Natural killer cell treated with Interleukin-12 subunit alpha and Interleukin-12 subunit beta and Interleukin-15 and Interleukin-18, amount 100 ng/mL, for 72 hours (primary cell): ENCODE measurements at places on chromosomes 11 and 22. TPM values are rescaled to one million over a fixed set of nuclear protein-coding genes. Genes with fewer than 3 reads are reported as not detected.

GRCh38 chr11:76765863-76766350, 17.2 kb upstream of the TSKU start:
- H3K4me1 ChIP-seq: peaks cover 14% of the 10 kb centered on the region
- H3K4me3 ChIP-seq: no peak overlapping the region
- peak; percentile 31 for DNase-seq
- H3K36me3 ChIP-seq: no peaks in the 10 kb centered on the region
- H3K27me3 ChIP-seq: peaks cover 11% of the 10 kb centered on the region
- H3K27ac ChIP-seq: no peak overlapping the region

RASD2 gene
- not detected for total RNA-seq

DNA sequence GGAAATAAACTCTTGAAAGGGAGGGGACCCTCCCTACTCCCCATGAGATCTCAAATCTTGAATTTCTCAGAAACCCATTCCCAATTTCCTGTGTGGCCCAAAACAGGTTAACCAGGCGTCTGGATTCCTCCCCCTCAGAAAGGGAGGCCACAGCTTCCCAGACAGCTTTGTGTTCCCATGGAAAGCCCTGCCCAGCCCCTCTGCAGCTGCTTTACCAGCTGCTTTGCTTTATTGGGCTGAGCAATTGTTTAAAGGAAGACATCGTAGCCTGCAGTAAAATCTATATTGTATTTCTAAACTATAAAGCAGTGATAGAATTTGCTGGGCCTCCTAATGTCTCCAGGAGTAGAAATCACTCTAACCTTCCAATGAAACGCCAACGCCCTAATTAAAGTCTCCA, 97.4 kb downstream of the CHST1 start:
- no peaks in the 10 kb centered on the region for H3K4me1 ChIP-seq
- no peak overlapping the region for H3K27ac ChIP-seq
- no peaks in the 10 kb centered on the region for H3K36me3 ChIP-seq
- H3K27me3 ChIP-seq: peaks cover 7% of the 10 kb centered on the region
- no peak overlapping the region for H3K4me3 ChIP-seq
- DNase-seq: no peak

DNA sequence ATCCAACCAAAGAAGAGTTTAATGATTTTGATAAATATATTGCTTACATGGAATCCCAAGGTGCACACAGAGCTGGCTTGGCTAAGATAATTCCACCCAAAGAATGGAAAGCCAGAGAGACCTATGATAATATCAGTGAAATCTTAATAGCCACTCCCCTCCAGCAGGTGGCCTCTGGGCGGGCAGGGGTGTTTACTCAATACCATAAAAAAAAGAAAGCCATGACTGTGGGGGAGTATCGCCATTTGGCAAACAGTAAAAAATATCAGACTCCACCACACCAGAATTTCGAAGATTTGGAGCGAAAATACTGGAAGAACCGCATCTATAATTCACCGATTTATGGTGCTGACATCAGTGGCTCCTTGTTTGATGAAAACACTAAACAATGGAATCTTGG, 23.9 kb downstream of the KDM4D start:
- H3K4me3 ChIP-seq: no peak overlapping the region
- no peaks in the 10 kb centered on the region for H3K4me1 ChIP-seq
- peaks cover 4% of the 10 kb centered on the region for H3K27me3 ChIP-seq
- DNase-seq: no peak
- H3K27ac ChIP-seq: no peak overlapping the region

- H3K27ac ChIP-seq: peak overlapping the region; percentile 93
- peak overlapping the region; percentile 91 for H3K4me3 ChIP-seq
- peak; percentile 68 for DNase-seq
- H3K27me3 ChIP-seq: no peaks in the 10 kb centered on the region
Observed at GRCh38 chr11:71452199-71453036, 585 bp upstream of the NADSYN1 start.

GRCh38 chr11:60887556-60887955, 18.8 kb downstream of the PRPF19 start:
- peaks cover 22% of the 10 kb centered on the region for H3K36me3 ChIP-seq
- H3K4me3 ChIP-seq: no peak overlapping the region
- DNase-seq: no peak
- H3K27me3 ChIP-seq: no peaks in the 10 kb centered on the region
- no peak overlapping the region for H3K27ac ChIP-seq
- H3K4me1 ChIP-seq: peaks cover 10% of the 10 kb centered on the region

DNA sequence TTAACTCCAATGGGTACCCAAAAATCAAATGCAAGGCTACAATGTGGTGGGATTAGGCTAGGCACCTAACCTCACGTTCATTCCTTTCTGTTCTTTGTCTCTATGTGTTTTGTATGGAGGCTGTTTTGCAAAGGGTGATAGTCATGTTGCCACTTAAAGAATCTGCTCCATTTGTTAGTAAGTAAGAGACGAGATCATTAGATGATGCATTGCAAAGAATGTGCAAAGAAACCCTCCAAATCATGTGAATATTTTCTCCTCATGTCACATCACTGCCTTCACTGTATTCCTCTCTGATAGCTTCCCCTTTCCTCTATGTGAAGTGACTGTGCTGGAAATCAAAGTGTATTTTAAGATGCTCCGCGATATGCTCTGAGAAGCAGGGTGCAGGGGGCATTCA, 11.9 kb downstream of the SYT13 start:
- no peak for DNase-seq
- no peaks in the 10 kb centered on the region for H3K36me3 ChIP-seq
- H3K27ac ChIP-seq: no peak overlapping the region
- H3K4me1 ChIP-seq: no peaks in the 10 kb centered on the region
- peaks cover 47% of the 10 kb centered on the region for H3K27me3 ChIP-seq
- no peak overlapping the region for H3K4me3 ChIP-seq

SYT7 gene
- not detected for total RNA-seq

- H3K4me1 ChIP-seq: no peaks in the 10 kb centered on the region
- DNase-seq: no peak
- H3K27ac ChIP-seq: no peak overlapping the region
- no peaks in the 10 kb centered on the region for H3K36me3 ChIP-seq
- no peak overlapping the region for H3K4me3 ChIP-seq
Observed at GRCh38 chr22:42509548-42509947, 10.0 kb downstream of the RRP7A start.

DNA sequence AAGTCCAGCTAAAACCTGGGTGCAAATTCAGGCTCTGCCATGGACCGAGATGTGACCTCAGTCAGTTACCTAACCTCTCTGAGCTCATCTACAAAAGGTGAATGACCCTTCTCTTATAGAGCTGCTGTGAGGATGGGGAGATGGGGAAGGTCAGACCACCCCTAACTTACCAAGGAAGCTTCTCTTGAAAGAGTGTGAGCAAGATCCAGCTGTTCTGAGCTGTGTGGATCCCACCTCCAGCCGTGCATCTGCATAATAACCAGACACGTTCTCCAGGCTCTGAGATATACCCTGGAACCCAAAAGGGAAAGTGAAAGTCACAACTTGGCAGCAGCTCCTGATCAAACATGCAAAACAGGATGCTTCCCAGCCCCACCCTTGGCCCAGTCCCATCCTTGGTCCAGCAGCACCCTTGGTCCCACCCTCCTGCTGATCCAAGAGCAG, at the start of gene APOL3:
Gene APOL3, minus strand, starts transcription at position 257 of the 444 bp plus-strand sequence. CDS start 11,700 bp downstream, outside the sequence.
- DNase-seq: peak; percentile 71
- H3K27me3 ChIP-seq: no peaks in the 10 kb centered on the region
- H3K4me3 ChIP-seq: peak within 1 kb of the TSS; percentile 93
- peaks cover 89% of the 10 kb centered on the region for H3K4me1 ChIP-seq
- peaks cover 6% of the 10 kb centered on the region for H3K36me3 ChIP-seq

DNA sequence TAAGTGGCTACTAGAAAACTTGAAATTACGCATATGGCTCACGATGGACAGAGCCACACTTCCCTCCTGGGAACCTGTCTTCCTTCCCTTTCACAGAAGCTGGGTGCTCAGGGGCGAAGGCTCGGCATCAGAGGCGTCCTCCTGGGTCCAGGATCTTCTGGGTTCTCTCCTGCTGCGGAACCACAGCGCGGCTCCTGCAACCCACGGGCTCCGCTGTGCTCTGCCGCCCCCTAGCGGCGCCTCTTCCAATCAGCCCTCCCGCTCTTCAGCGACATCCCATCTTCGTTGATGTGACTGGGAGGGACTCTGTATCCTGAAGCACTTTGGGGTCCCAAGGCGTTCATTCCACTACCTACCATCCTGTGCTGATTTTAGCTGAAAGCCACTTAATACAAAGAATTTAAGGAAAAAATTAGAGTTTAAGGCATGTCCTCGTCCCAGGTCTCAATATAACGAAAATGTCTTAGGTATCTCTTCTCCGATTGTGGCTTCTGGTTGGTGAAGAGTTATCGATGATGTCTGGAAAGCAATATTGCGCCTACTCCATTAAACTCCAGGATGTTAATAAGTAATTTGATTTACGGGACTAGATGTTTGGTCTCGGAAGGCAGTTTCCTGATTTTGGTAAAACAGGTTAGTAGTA, 14.8 kb upstream of the RPS3 start:
- H3K27me3 ChIP-seq: no peaks in the 10 kb centered on the region
- H3K4me3 ChIP-seq: peak overlapping the region; percentile 70
- H3K27ac ChIP-seq: peak overlapping the region; percentile 92
- peak; percentile 81 for DNase-seq
- peaks cover 18% of the 10 kb centered on the region for H3K4me1 ChIP-seq

GVQW3 gene
- total RNA-seq: 3.0 TPM

LARGE2 gene
- total RNA-seq: 2.0 TPM

- no peaks in the 10 kb centered on the region for H3K4me1 ChIP-seq
- DNase-seq: no peak
- H3K4me3 ChIP-seq: no peak overlapping the region
- H3K27ac ChIP-seq: no peak overlapping the region
- H3K36me3 ChIP-seq: no peaks in the 10 kb centered on the region
- H3K27me3 ChIP-seq: no peaks in the 10 kb centered on the region
Observed at GRCh38 chr11:89052220-89052619, 13.6 kb downstream of the GRM5 start.

ARFIP2 gene
- total RNA-seq: 50.8 TPM

- no peak for DNase-seq
- no peak overlapping the region for H3K27ac ChIP-seq
- no peaks in the 10 kb centered on the region for H3K4me1 ChIP-seq
- no peaks in the 10 kb centered on the region for H3K36me3 ChIP-seq
- H3K27me3 ChIP-seq: peaks cover 15% of the 10 kb centered on the region
Observed at GRCh38 chr11:68371171-68372041, 59.0 kb downstream of the LRP5 start.

SMC1B gene
- total RNA-seq: 0.07 TPM

DNA sequence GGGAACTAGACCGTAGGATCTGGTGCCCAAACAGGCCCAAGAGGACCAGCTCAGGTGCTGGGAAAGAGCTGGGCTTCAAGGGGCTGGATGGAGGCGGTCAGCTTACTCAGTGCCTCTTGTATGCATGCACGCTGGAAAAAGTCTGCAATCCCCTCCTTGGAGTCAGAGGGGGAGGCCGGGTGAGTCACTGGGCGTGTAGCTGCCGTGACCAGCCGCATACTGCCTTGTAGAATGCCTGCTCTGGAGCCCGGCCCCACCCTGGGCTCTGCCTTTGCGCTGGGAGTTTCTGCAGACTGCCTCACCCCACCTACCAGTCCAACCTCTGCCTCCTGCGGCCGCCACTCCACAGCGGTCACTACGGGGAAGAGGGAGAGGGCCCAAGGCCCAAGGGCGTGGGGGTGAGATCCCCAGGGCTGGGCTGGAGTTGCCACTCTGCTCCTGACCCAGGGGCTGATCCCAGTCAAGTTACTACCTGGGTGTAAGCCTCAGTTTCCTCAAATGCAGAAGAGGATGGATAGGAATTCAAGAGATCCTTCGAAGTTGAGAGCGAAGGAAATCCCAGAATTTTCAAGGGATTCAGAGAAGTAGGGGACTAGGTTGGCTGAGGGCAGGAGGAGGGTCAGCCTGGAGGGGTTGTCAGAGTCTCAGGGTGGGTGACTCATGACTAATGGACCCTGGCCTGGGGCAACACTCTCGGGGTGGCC, 4.2 kb downstream of the MRGPRF start:
- H3K36me3 ChIP-seq: no peaks in the 10 kb centered on the region
- DNase-seq: no peak
- H3K27me3 ChIP-seq: peaks cover 6% of the 10 kb centered on the region
- no peak overlapping the region for H3K4me3 ChIP-seq
- peaks cover 6% of the 10 kb centered on the region for H3K4me1 ChIP-seq

- H3K4me1 ChIP-seq: peaks cover 17% of the 10 kb centered on the region
- H3K4me3 ChIP-seq: no peak overlapping the region
- H3K27ac ChIP-seq: no peak overlapping the region
Observed at GRCh38 chr22:23682077-23682476, 8.7 kb upstream of the RGL4 start.

HBE1 gene
- total RNA-seq: not detected

DNA sequence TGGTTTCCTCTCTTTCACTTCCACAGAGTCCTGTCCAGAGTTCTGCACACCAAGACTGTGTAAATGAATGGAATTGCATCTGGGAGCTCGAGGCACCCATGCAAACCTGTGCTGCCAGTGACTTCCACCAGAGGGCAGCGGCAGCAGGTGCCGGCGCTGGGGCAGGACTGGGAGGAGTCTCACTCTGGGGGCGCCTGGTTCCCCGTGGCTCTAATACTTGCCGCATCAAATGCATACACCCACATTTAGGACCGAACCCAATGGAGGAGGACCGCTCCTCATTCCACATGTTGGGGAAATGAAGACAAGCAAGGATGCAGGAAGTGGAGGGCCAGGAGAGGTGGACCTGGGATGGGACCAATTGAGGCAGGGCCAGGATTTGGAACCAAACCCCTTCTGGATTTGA, 1.1 kb upstream of the CD6 start:
- no peak overlapping the region for H3K27ac ChIP-seq
- peak; percentile 69 for DNase-seq
- H3K4me3 ChIP-seq: no peak overlapping the region
- H3K27me3 ChIP-seq: peaks cover 10% of the 10 kb centered on the region
- H3K36me3 ChIP-seq: no peaks in the 10 kb centered on the region

- no peak for DNase-seq
- no peak overlapping the region for H3K4me3 ChIP-seq
- H3K27me3 ChIP-seq: peaks cover 6% of the 10 kb centered on the region
- H3K4me1 ChIP-seq: no peaks in the 10 kb centered on the region
Observed at GRCh38 chr11:32108576-32108975, 17.7 kb downstream of the RCN1 start.
